ENCODE measurements at places on chromosomes 4 and X. TPM values are rescaled to one million over a fixed set of nuclear protein-coding genes. Genes with fewer than 3 reads are reported as not detected.

The OTUD6A gene
- not detected for total RNA-seq

The ELF4 gene
- 4.2 TPM for total RNA-seq

The PABPC5 gene
- total RNA-seq, result 2.5 TPM

The TMPRSS11D gene
- total RNA-seq, result not detected

The ALPK1 gene
- not detected for total RNA-seq

The SLC49A3 gene
- total RNA-seq, result 16.4 TPM

The CCNB3 gene
- total RNA-seq, result 0.13 TPM

The CD38 gene
- 0.11 TPM for total RNA-seq

Measured in endodermal cell (in vitro differentiated cells).